Stimulated activated CD4-positive, alpha-beta T cell treated with anti-CD3 and anti-CD28 coated beads, Interleukin-1b, Interleukin-23, amount 100 ng/mL, for 24 hours (primary cell): ENCODE measurements at places on chromosomes 13 and 19.

DNA sequence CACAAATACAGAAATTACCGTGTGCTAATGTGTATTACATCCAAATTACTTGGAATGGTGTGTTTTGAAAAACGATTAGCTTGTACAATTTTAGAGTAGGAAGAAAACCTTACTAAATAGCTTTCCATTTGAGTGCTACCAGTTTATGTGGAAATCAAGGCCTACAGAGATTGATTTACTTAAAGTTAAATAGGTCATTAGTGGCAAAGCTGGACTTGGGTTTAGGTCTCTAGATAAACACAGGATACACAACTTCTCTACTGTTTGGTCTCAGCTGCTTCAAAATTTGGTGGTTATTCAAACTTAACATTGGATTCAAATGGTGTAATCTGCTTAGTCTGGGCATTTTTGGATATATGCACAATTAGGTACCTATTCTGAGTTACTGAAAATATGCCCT, 21.4 kb downstream of the PCCA start:
- no peak for DNase-seq

GRCh38 chr13:27367570-27367969, 56.8 kb upstream of the GTF3A start:
- DNase-seq = no peak

DNA sequence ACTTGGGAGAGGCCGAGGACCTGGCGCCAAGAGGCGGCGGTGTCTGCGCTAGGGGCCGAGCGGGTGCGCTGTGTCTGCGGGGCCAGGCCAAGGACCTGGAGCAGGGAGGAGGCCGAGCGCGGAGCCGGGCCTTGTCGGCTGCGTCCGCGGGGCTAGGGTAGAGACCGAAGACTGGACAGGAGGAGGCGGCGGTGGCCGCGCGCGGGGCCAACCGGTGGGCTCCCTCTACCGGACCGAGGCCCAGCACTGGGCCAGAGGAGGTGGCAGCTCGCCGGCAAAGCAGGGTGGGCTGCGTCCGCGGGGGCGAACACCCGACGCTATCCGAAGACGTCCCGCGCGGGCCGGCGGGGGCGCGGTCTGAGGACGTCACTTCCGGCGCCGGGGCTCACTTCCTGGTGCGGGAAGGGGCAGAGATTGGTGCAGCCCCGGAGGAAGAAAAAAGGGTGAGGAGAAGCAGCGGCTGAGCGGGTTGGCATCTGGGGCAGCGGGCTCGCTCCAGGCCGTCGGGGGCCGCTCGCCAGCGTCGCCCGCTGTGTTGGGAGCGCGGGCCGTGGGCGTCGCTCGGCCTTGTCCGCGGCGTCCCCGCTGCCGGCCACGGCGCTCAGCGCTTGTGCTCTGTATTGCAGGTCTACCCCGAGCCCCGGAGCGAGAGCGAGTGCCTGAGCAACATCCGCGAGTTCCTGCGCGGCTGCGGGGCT, 38.3 kb downstream of the ARHGEF7 start:
- peak; percentile 92 for DNase-seq

DNA sequence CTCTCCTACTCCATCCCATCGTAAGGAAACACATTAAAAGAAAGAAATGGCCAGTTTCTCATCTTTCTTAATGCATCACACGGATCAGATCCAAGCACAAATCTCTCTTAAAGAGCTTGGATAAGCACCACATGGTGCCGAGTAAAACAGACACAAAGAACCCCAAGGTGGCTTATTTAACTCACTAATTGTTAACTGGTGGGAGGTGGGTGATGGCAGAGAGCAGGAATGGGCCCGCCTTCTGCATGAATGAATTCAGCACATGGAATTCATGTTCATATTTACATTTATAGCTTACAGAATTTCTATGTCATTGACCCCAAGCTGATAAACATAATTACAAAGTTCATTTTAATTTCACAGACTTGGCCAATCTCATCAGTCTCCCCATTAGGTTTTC, 89.9 kb downstream of the MZT1 start:
- DNase-seq = no peak

- DNase-seq = no peak
Observed at GRCh38 chr13:101614491-101614890, 162.0 kb downstream of the ITGBL1 start.

- DNase-seq = no peak
Observed at GRCh38 chr13:96783057-96783456, 211.2 kb downstream of the OXGR1 start.

GRCh38 chr19:53102206-53102755, 941 bp downstream of the ZNF160 start:
- no peak for DNase-seq

GRCh38 chr13:74867460-74867859, 614.5 kb downstream of the TBC1D4 start:
- no peak for DNase-seq

DNA sequence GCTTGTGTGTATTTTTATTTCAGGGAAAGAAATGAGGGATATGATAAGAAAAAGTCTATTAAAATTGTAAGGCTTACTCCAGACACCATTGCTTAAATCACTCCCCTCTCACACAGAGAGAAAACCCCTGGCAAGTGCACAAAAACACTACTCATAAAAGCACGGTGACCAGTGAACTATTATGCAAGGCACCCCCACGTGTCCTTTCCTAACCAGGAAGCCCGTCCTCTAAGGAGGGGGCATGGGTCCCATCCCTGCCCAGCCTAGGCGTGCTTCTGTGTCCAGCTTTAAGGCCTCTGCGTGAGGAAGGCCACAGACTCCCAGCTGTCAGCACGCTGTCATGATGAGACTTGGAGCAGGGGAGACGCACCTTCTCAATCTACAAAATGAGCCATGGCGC, 83.5 kb downstream of the SLC7A1 start:
- no peak for DNase-seq

- DNase-seq = no peak
Observed at GRCh38 chr19:56138069-56138468, 3.0 kb upstream of the ZNF444 start.

DNA sequence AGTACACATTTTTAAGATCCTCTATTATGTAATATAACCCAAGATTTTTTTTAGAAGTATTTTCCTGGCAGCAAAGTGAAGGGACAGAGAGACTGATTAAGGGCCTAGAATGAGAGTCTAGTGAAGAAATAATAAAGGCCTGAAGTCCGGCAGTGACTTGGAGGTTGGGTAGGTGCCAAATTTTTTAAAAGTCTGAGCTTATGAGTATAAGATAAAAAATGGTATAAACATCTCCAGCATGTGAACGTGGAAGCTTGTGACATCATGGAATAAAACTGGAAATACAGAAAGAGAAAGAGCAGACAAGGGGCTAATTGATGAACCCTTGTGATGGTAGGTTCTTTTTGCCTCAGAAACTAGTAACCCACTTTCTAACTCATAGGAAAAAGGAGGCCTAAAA, 174.6 kb downstream of the SUCLA2 start:
- no peak for DNase-seq

DNA sequence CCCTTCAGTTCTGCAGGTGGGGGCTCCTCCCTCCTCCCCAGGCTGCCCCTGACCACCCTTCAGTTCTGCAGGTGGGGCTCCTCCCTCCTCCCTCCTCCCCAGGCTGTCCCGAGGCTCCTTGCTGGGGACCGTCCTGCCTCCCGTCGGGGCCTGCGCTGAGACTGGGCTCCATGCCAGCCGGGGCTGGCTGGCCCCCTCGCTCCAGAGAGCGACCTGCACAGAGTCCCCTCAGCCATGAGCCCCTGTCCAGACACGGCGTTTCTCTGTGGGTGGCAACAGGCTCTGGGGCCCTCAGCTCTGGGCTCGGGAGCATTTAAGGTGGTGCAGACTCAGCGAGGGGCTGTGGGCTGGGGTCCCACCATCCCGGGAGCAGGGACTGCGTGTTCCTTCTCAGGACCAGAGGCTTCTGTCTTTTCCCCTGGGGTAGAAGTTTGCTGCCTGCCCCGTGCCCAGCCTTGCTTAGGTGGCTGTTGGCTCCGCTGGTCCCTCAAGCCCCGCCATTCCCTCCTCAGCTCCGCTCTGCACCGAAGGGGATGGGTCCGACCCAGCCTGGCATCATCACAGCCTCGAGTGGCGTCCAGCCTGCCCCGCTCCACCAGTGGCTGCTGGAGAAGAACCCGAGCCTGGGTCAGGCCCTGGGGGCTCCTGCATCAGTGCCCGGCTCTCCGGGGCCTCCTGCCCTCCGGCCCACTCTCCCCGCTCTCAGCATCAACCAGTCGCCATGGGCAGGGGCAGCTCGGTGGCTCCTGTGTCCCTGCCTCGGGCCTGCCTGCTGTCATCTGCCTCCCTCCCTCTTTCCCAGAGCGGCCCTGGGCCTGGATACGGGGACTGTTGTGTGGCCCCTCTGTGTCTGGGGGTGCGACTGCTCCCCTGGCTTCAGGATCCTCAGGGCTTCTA, 27.6 kb downstream of the CSNK1G2 start:
- no peak for DNase-seq

GRCh38 chr13:97935071-97935470, 18.4 kb upstream of the IPO5 start:
- DNase-seq = no peak

DNA sequence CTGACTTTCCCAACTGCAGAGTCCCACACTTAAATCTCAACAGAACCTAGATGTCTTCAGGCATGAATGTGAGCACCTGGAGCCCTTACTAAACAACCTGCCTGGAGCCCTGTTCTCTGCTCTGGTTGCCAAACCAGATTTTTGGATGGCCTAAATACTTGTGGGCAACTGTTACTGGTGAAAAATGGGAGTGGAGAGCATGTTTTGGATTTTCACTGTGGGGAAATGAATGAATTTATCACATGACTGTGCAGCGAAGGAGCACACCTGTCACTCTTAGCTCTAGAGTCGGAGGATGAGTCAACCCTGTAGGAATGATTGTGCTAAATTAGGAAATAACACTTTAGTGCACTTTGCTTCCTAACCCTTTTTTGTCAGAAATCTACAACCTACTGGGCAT, 30.3 kb downstream of the SHISA2 start:
- no peak for DNase-seq

DNA sequence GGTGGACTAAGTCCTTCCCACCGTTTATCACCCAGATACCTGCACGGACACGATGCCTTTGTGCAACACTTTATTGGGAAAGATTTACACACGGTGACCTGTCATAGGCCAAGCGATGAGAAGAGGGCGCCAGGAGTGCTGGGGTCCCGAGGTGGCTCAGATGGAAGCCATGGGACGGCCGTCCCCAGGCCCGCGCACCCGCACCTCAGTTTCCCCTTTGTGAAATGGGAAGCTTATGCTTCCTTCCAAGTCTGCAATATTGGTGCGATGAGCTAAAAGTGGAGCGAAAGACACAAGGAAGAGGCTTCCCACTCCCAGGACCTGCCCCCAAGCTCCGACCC, 369 bp upstream of the TMC4 start:
- DNase-seq = no peak
